ENCODE measurements at places on chromosomes 1 and 21. TPM values are rescaled to one million over a fixed set of nuclear protein-coding genes. Genes with fewer than 3 reads are reported as not detected.

The ATP1A1 gene
- total RNA-seq = 244 TPM

The IFNLR1 gene
- total RNA-seq = 0.14 TPM

The PLEKHG5 gene
- total RNA-seq = 32.9 TPM

The CYP4A11 gene
- total RNA-seq = not detected

The S100A5 gene
- not detected for total RNA-seq
